ENCODE measurements at places on chromosomes 3 and 15. TPM values are rescaled to one million over a fixed set of nuclear protein-coding genes. Genes with fewer than 3 reads are reported as not detected.
A peak's percentile ranks its signal among the peaks of the same experiment; 100 is the strongest.

The DNASE1L3 gene
- 0.80 TPM for total RNA-seq

GRCh38 chr3:25412269-25412668 is 15.8 kb upstream of the RARB start:
- H3K4me3 ChIP-seq: no peak overlapping the region
- H3K27me3 ChIP-seq: no peaks in the 10 kb centered on the region
- H3K27ac ChIP-seq: no peak overlapping the region
- H3K36me3 ChIP-seq: no peaks in the 10 kb centered on the region

DNA sequence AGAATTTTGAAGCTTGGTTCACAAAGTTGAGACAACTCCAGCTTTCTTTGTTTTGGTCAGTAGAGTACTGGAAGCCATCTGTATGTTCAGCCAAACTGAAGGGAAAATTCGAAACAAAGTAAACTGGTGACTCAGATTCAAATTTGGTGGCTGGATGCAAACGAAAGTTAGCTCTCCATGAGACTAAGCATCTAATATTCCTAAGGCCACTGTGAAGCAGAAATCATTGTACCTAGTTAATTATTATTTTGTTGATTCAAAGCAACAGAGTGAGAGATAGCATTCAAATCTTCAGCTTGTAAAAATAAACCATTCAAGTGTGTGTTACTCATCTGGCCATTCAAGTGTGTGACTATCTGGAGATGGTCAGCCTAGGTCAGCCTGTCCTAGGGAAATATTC is 42.1 kb downstream of the NR2F2 start:
- H3K27me3 ChIP-seq: no peaks in the 10 kb centered on the region
- no peak for DNase-seq
- H3K4me3 ChIP-seq: no peak overlapping the region
- no peak overlapping the region for H3K27ac ChIP-seq

DNA sequence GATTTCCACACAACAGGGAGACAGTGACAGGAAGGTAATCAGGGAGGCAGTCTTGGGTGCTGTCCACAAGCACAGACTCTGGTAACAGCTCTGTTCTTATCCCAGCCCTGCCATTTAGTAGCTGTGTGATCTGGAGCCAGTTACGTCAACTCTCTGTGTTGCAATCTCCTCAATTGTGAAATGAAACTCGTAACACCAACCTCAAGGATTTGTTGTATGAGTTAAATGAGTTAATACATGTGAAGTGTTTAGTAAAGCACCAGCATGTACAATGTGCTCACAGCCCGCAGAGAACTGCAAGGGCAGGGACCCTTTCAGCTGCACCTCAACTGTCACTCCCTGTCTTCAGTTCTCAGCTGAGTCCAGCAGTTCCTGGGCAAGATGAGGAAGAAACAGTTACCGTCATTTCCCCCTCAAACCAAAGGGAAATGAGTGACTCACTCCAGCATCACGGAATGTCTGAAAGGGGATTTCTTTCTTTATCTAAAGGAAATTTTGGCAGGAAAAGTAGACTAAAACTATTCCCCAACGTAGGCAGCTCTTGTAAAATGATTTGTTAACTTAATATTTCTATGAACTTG is 39.9 kb upstream of the MB21D2 start:
- no peaks in the 10 kb centered on the region for H3K27me3 ChIP-seq
- H3K4me3 ChIP-seq: no peak overlapping the region
- H3K27ac ChIP-seq: peak overlapping the region; percentile 58

DNA sequence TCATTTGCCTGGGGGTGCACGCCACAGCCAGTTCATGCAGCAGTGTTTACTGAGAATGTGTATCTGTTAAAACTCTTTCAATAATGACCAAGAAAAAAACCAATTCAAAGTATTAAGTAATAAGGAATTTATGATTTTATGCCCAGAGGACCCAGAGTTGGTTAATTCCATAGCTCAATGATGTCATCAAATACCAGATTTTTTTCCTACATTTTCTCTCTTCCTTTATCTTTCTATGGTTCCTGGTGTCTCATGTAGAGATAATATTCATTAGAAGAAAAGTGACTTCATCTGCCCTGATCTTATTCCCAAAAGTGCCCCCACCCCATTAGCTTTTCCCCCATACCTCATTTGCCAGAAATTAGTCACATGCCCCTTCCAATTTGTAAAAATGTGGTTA is 44.6 kb upstream of the LMCD1 start:
- H3K4me3 ChIP-seq: no peak overlapping the region
- H3K27ac ChIP-seq: no peak overlapping the region
- no peaks in the 10 kb centered on the region for H3K36me3 ChIP-seq
